Skeletal muscle cell (primary cell): ENCODE measurements at places on chromosomes 4 and X.

DNA sequence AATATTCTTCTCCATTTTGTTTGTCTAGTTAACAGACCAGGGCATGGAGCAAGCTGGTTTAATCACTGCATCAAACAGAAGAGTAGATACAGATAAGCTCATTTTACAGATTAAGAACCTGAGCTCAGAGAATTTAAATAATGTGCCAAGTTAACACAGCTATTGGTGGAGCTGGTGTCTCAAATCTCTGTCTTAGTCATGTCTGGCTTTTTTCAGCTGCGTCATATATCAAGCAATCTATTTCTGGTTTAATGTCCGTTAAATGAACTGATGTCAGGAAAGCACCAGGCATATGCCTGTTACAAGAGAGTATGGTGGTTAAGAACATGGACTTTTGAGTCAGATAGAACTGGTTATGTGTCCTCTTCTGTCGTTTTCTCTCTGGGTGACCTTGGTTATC, 79.8 kb upstream of the ADGRA3 start:
- no peak for DNase-seq

GRCh38 chr4:111398906-111399330, 746.3 kb upstream of the FAM241A start:
- peak; percentile 79 for DNase-seq

- DNase-seq: peak; percentile 14
These were observed 671.6 kb upstream of the SLIT2 start for GRCh38 chr4:19580095-19580494.

- no peak for DNase-seq
These were observed 4.1 kb downstream of the AFF1 start for GRCh38 chr4:86938771-86939520.

DNA sequence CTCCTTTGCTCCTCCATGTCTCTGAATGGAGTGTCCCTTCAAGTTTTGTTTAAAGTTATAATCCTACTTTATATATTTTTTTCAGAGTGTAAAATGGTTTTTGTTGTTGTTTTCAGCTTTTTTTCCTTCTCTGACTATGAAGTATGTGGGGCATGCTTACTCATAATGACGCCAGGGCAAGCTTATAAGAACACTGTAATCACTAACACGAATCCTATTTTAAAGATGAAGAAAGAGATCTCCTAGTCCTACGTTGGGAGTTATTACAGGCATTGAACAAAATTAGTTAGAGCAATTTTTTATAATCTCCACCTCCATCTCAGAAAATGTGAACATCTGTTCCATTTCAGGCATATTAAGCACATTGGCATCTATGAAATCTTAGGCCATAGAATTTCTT, 268.1 kb upstream of the MAGEB2 start:
- no peak for DNase-seq

DNA sequence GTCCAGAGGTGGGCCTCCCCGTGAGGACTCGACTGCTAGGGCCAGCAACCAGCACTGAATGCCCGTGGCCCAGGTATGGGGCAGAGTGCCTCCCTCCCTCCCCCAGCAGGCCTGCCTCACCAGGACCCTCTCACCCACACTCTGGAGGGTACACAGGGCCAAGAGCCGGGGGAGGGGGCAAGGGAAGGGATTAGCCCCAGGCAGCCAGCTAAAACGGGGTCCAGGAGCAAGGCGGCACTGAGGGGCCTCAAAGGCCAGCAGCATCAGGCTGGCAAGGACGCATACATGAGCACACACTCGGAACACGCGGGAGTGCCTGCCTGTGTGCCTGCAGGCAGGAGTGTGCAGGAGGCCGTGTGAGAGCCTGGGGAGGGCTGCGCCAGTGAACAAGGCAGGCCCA, 18.3 kb upstream of the DUSP9 start:
- no peak for DNase-seq

DNA sequence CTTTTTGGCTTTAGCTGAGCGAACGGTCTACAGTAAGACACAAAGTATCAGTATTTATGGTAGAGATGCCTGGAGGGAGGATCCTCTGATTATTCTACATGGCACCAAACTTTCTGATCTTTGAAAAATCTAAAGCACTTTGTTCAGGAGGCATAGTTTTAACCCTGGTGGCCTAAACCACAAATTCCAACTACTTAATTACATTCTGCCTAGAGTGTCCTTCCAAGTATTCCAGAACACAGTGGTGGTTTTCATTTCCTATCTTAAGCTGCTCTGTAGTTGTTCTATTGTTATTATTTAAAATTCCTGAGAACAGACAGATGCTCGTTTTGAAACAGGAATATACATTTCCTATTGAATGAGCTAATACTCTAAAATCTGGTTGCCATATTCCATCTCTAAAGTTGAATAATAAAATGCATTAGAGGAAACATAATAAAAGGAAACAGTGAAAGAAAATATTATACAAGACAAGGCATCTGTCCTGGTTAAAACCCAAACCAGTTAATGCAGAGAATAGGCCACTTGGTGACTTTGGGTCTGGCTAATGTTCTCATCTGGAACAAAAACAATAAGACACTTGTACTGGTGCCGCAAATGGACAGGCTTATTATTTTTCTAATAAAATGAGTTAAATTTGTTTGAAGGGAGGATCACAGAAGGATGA, 657.4 kb downstream of the SPRY1 start:
- DNase-seq: no peak

DNA sequence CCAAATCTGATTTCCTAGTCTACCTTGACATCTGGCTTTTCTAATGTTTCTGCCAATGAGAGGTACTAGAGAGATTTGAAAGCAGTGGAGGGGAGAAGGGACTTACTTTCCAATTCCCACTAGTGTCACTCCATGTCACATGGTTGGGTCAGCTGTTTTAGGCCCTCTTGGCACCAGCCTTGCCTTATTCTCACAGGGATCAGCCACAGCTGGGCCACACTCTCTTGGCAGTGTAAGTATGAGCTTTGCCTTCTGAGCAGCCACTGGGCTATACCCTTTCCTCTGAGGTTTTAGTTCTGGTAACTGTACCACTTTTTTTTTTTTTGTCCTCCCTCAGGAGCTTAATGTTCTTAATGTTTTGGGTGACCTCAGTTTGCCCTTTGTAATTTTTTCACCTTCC, 10.2 kb upstream of the ADH1C start:
- DNase-seq: no peak

- DNase-seq: no peak
These were observed 64.9 kb downstream of the CD99L2 start for GRCh38 chrX:150833454-150834056.

DNA sequence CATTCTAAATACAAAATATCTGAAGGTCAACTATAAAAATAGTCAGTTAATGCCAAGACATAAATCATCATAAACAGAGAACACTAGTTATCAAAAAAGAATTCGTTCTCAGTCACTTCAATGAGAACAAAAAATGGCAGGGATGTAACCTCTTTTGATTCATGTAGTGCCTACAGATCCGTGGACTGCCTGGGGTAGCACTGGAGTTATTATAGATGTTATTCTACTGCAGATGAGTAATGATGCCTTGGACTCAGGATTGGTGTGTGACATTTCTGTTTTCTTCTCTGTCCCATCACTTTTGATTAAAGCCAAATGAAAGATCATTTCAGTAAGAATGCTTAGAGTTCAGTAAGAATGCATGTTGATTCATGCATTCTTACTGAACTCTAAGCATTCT, 440.4 kb downstream of the FAM133A start:
- no peak for DNase-seq

DNA sequence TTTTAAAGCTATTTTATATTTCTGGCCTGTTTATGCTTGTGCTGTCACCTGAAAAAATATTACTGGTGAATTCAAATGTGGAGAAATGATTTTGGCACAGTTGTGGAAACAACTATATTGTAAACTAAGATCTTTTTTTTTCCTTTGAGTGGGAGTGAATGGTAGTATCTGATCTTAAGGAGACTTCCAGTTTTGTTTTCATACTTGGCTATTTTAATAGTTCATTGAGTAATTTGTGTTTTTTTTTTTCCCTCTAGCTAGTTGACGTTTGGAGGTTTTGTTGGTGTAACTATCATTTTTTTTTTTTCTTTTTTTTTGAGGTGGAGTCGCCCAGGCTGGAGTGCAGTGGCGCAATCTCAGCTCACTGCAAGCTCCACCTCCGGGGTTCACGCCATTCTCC, 10.5 kb downstream of the STAG2 start:
- no peak for DNase-seq

DNA sequence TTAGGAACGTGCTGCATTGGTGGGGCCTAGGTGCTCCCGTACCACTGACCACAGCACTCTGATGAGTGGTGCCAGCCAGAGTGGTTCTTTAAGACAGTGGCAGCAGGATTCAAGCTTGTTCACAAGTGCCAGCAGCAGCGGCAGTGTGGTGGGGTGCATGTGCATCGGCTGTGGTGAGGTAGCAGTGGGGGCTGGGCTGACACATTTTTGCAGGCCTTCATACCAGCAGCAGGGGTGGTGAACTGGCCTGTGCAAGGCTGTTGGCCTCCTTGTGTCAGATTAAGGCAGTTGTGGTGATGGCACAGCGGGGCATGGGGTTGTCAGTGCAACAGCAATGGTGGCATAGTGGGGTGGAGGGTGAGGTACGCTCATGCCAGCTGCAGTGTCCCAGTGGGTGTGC, 131.4 kb downstream of the PABPC4L start:
- no peak for DNase-seq

- peak; percentile 85 for DNase-seq
These were observed 44.7 kb downstream of the PRPS1 start for GRCh38 chrX:107672955-107673378.

DNA sequence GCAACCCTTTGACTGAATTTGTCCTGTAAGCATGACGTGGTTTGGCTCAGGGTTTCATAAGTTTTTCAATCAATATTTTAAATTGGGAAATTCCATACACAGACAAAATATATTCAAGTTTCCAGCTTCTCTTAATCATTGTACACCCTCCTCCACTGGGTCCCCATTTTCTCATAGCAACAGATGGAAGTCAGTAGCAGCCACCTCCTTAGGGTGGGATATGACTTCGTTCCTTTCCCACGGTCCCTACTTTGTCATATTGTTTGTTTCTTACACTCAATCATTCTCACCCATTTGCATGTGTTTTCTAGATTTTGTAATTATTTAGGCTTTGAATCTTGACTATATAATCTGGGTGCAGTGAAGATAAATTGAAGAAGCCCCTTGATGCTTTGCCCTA, 664.5 kb upstream of the IGFBP7 start:
- no peak for DNase-seq

GRCh38 chr4:56979421-56980072, 851 bp downstream of the POLR2B start:
- no peak for DNase-seq

- DNase-seq: no peak
These were observed 122.6 kb upstream of the CPEB2 start for GRCh38 chr4:14879683-14880082.

- DNase-seq: no peak
These were observed 70.3 kb downstream of the SH3RF1 start for GRCh38 chr4:169200361-169201030.

GRCh38 chrX:13938829-13939530, 90.7 kb downstream of the GEMIN8 start:
- no peak for DNase-seq

DNA sequence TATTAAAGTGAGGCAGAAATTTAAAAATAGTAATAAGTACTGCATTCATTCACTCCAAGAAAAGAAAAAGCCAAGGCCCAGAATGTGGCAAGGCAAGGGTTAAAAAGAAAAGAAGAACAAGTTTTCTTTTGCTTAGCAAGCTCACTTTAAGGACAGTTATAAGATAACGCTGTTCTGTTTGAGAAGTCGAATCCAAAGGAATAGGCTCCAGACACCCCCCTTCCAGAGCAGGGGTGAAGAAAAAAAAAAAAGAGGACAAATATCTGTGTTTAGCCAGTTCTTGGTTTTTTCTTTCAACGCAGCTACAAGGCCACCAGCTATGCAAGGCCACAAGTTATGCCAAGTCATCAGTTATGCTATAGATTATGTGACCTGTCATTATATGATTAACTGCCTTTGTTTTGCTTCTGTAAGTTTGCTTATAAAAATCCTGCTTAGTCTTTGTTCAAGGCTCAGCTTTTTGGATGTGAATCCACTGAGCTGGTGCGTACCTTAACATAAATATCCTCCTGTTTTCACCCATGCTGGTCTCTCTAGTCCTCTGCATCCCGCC, 1.4 kb downstream of the GRK4 start:
- DNase-seq: no peak

GRCh38 chr4:183831683-183832082, 73.4 kb upstream of the STOX2 start:
- DNase-seq: no peak

- peak; percentile 75 for DNase-seq
These were observed at the start of gene CXCL8 for GRCh38 chr4:73740353-73740778. CXCL8 (plus strand) TSS chr4:73740569; CDS start chr4:73740659, 90 bp downstream.
